Brain microvascular endothelial cell (primary cell): ENCODE measurements at places on chromosomes 13 and 19.

DNA sequence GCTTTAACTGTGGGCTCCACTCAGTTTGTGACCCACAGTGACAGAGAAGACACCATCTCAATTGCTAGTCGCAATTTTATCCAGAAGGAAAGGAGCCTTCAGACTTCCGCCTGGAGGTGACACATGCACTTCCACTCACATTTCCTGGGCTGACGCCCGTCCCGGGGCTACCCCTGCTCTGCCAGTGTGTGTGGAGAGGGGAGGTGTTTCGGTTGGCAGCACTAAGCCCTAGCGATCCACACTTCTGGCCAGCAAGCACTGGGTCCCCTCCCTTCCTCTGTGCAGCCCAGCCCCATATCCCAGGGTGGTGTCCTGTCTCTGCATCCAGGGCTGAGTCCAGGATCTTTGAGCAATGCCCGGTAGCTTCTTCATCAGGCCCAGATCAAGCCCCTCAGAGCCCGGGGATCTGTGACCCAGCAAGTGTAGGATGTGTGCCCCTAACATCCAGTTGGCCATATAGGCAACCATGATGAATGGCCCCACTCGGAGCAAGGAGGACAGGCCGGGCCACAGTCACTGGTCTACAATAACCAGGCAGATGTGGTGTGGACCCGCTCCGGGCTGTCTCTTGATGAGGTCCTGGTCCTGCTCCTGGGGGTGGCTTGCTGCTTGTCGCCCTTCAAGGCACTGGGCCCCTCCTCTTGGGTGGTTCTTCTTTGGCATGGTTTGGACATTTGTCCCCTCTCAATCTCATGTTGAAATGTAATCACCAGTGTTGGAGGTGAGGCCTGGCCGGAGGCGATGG, 141.9 kb upstream of the SPACA7 start:
- DNase-seq, result no peak

DNA sequence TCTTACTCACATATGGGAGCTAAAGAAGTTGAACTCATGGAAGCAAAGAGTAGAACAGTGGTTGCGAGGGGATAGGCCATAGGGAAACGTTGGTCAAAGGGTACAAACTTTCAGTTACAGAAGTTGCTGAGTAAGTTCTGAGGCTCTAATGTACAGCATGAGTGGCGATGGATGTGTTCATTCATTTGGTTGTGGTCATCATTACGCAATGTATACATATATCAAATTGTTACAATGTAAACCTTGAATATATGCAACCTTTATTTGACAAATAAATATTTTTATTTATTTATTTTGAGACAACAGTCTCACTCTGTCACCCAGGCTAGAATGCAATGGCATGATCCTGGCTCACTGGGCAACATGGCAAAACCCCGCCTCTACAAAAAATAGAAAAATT, 38.7 kb downstream of the ZIC5 start:
- DNase-seq, result no peak

GRCh38 chr19:51501594-51502263, at the start of gene SIGLEC12:
SIGLEC12 (minus strand) TSS chr19:51501800; CDS start chr19:51501733, 67 bp downstream.
- DNase-seq, result no peak

- peak; percentile 3 for DNase-seq
Measured at GRCh38 chr19:372306-372890, 27.8 kb upstream of the MIER2 start.

DNA sequence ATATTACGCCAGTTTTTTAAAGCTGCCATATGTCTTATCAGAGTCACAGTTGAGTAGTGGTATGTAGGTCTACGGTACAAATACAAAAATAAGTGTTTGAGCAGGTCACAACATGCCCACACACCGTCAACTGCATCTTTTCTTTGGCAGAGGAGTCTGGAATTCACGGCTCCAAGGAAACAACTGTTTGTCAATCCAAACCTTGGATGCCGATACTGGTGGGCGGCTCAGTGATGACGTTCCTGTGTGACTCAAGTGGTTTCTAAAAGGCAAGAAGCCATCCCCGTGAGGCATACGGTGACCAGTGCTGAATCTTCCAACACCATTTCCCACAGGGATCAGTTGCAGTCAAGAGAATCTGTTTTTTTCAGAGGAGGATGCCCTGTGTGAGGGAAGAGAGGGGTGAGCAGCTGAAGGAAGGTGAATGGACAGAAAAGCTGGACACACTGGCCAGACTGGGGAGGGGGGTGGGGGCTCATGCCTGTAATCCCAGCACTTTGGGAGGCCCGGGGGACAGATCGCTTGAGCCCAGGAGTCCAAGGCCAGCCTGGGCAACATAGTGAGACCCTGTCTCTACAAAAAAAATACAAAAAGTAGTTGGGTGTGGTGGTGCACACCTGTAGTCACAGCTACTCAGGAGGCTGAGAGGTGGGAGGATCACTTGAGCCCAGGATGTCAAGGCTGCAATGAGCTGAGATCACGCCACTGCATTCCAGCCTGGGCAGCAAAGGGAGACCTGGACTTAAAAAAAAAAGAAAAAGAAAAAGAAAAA, 22.8 kb upstream of the CEBPG start:
- DNase-seq, result peak; percentile 59
